Kidney tubule cell (primary cell): ENCODE measurements at places on chromosomes 2 and 18.

GRCh38 chr18:44521668-44522022 is 159.0 kb upstream of the SETBP1 start:
- DNase-seq: peak; percentile 46

DNA sequence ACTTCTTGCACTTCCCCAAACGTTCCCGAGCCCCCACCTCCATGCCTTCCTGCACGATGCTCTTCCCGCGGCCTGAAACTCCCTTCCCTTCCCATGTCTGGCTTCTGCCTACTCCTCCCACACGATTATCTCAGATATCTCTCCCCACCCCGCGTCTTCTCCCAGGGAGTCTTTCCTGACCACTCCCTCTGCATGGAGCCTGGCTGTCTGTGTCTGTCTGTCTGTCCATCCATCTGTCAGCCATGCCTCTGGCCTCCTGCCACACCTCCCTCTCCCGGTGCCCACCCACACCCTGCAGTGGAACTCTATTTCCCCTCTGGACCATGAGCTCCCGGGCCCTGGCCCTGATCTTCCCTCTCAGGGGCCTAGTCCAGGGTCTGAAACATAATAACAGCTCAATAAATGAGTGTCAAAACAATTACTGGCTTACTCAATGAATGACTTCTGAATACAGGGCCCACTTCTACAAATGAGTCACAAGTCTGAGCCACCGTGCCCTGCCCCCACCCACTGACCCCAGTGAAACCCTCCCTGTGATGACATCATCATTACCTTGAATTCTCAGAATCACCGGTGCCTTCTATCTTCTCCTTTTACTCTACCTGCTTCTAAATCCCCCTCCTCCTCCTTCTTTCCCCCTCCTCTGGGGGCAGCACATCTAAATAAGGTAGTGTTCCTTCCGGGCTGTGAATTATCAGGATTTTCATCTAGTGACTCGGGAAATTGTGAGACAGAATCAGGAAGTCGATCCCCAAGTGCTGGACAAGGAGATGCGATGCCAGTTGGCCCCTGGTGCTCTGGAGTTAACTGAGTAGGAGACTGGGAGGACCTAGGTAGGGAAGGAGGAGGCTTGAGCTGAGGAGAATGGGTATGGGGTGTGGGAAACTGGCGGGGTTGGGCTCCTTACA is 46.1 kb upstream of the PLB1 start:
- peak; percentile 89 for DNase-seq

DNA sequence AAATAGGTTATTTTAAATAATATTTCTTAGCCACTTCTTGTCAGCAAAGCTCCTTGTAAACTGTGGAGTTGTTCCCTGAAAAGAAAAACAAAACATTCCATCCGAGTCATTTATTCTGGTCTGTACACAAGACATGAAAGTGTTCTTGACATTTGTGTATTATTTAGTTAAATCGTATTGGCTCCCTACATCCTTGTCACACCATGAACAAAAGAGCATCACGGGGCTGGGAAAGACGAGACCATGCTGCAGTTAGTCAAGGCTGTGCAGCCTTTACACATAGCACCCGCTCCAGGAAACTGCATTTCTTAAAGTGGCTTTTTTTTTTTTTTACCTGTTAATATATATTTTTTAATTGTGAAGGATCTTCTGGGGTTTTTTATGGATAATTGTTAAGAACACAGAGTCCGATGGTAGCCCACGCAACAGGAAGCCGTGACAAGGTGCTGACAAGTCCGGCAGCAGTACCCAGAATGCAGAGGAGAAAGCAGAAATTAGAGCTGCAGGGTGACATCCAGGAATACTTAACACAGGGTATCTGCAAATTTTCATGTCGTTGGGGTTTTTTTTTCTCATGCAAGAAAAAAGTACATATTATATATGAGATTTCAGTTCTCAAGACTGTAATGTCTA is 588.4 kb downstream of the ARHGAP15 start:
- DNase-seq: no peak

DNA sequence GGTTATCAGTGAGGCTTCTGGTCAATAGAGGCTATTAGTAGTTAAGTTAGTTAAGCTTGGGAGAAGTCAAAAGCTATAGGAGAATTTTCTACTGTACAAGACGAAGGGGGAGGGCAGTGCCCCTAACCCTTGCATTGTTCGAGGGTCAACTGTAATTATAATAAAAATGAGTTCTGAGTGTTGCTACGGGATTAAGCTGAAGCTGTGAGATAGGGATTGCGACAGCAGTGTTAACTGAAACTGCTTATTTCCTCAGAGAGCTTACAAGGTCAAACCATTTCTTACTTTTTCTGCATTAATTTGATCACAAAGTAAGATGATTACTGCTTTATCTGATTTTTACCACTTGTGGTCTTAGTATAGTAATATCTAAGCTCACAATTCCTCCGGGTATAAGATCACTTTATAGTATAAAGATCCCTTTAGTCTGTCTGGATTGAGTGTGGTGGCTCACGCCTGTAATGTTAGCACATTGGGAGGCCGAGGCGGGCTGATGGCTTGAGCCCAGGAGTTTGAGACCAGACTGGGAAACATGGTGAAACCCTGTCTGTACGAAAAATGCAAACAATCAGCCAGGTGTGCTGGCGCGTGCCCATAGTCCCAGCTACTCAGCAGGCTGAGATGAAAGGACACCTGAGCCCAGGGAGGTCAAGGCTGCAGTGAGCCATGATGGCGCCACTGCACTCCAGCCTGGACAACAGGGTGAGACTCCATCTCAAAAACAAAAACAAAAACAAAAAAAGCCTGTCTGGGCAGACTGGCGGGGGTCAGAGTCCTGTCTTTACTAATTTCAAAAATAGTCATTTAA is 119.5 kb upstream of the TLK1 start:
- DNase-seq: no peak

DNA sequence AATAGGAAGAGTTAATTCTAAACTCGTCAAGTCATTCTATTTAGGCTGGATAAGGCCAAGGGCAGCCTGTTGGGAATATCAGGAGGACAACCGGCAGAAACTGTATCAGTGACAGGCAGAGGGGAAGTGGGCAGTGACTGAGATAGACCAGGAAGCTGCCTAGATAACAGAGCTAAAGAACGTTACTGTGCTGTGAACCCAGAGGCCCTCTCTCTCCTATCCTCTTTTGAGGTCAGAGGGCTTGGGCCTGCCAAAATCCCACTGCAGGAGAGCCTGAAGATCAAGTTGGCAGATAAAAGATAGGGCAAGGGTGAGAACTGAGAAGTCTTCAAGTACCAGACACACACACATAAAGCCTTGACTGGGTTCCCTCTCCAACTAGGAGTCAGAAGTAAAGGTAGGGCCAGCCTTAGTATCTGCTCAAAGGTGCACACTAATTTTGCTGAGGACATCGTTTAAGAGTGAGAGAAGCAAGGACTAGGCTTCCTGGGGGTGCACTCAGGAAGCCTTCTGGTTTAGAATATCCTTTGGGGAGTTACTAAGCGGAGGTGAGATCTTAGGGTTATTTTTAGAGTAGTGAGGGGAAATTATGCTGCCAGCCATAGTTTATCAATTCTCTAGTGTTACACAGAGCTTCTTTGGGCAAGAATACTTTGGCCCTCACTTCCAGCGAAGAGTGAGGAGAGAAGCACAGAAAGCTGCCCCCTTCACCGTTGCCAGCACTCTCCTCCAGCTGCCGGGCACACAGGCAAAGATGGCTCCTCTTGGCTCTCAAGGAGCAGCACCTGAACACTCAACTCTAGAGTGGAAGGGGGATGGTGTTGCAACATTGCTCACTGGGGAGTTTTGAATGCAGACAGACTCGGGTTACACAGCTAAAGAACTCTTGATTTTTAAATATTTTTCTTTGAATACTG is 9.8 kb downstream of the CAVIN2 start:
- DNase-seq: no peak

- peak; percentile 71 for DNase-seq
These were observed 290.7 kb upstream of the SLC14A2 start for GRCh38 chr18:45324495-45325113.

GRCh38 chr18:6755107-6755506 is 25.6 kb downstream of the ARHGAP28 start:
- peak; percentile 14 for DNase-seq

DNA sequence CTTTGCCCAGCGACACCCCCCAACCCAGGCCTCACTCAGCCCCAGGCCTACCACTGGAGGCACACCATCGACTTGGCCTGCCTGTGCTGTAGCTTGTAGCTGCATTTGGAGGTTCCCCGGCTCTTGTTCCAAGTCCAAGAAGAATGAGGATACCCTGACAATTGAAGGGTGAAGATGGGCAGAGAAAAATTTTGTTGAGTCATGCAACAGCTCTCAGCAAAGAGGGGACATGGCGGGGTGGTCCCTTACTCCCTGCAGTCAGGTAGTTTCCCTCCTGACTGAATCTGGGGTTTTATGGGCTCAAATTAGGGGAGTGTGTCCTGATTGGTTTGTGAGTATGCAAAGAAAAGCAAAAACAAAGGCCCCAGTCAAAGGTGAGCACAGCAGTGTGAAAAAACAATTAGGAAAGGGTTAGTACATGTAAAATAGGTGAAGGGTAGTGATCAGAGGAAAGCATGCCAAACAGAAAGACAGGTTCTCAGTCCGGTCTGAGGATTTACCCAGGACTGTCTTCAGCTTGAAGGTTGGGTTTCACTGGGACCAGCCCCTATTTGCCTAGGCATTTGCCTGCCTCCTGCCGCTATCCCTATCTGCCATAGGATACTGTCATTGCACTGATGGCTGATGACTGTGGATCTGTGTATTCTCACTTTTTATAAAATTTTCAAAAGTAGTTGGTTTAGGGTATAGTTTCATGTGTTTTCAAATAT is 316.4 kb upstream of the RND3 start:
- DNase-seq: no peak

GRCh38 chr2:12816379-12817306 is 99.9 kb downstream of the TRIB2 start:
- peak; percentile 67 for DNase-seq

DNA sequence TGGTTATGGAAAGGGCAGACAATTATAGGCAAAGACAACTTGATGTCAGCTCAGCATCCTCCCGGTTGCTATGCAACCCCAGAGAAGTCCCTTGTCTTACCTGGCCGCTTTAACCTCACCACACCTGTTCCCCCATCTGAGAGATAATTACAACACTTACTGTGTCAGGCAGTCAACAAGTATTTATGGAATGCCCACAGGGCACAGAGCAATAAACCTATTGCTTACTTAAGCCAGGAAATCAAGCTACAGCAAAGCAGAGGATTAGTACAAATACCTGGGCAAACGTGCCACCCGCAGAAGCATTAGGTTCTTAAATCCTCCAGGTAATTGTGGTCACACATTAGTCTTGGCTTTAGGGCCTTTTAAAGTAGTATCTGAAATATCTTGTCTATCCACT is 320.4 kb upstream of the REV1 start:
- peak; percentile 44 for DNase-seq

DNA sequence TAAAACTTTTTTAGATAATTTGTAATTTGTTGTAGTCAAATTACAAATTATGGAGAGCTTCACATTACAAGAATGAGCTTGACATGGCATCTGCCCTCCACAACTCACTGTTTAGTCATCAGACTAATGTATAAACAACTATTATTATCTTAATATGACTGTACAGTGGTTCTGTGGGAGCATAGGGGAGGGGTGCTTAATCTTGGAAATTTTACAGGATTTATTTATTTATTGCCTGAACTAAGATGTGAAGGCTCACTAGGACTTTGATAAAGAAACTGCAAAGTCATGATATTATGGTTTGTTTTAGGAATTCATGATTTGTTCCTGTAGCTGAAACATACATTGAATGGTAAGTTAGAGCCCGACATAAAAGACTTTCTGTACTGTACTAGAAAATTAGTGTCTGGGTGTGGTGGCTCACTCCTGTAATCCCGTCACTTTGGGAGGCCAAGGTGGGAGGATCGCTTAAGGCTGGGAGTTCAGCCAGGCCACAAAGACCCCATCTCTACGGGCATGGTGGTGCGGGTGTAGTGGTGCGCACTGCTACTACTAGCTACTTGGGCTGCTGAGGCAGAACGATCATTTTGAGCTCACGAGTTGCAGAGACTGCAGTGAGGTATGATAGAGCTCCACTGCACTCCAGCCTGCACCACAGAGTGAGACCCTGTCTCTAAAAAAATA is 2.1 kb downstream of the MARCHF7 start:
- DNase-seq: peak; percentile 40

GRCh38 chr2:238427435-238428162 is 872 bp downstream of the ASB1 start:
- no peak for DNase-seq

- peak; percentile 7 for DNase-seq
These were observed 113.9 kb downstream of the SS18 start for GRCh38 chr18:25976554-25976953.

- no peak for DNase-seq
These were observed 128.0 kb downstream of the ASB1 start for GRCh38 chr2:238554468-238555315.

- no peak for DNase-seq
These were observed 629.3 kb downstream of the NRXN1 start for GRCh38 chr2:50402654-50402960.

- no peak for DNase-seq
These were observed 21.6 kb upstream of the AGFG1 start for GRCh38 chr2:227450311-227450841.

DNA sequence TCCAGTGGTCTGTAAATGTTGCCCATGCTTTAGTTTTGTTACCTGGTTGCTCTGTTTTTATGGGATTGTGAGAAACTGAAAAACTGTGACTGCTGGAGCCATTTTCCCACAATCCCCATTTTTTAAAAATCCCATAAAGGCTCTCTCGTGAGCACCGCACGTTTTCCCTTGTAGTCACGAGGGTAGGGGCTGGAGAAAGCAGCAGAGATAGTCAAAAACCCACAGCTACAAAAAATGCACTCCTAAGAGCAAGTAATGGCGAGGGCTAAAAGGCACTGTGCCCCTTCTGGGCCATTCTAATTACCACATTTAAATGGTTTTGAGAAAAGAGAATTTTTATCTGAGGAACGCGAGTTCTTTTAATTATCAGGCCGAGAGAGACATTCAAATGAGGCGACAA is 1.8 kb upstream of the CTDP1 start:
- no peak for DNase-seq

- DNase-seq: no peak
These were observed 701.1 kb upstream of the ZEB2 start for GRCh38 chr2:145221032-145221431.

DNA sequence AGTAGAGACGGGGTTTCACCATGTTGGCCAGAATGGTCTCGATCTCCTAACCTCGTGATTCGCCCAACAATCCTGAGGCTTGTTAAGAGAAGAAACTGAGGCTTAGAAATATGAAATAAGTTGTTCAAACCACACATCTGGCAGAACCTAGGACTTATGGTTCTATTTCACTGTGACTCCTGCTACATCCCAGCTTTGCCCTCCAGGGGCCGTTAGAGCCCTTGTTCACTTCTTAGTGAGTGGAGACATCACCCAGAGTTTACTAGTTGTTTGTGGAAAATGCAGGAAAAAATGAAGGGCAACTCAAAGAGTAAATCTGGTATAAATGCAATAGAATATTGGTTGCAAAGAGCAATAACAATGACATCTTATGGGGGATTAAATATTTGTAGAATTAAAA is 43.9 kb downstream of the MARCHF4 start:
- no peak for DNase-seq

DNA sequence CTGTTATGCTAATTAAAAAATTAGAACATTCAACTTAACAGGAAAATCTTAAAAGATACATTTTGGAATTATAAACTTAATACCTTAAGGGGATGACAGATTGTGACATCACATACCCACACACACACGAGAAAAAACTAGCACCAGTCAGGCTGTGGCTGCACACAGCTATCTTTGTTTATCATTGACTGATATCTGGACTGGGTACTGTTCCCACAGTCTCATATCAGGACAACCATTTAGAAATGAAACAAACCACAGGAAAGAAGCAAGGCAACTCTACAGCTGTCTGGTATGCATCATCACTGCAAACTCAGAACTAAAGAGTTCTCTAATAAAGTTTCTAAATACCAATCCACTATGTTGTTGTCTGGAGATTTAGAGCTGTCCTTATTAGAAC is 210.9 kb upstream of the SMAD7 start:
- DNase-seq: peak; percentile 40
